ENCODE measurements at places on chromosomes 7 and 10.

- DNase-seq = no peak
These were observed 642.3 kb upstream of the SEMA3D start for GRCh38 chr7:85829176-85829575.

- DNase-seq = no peak
These were observed 137.9 kb downstream of the TCERG1L start for GRCh38 chr10:131173484-131174210.

- no peak for DNase-seq
These were observed 39.9 kb downstream of the CHN2 start for GRCh38 chr7:29234438-29234837.

- DNase-seq = peak; percentile 97
These were observed at the start of gene DDX21 for GRCh38 chr10:68955832-68956532. Gene DDX21 (plus strand): TSS chr10:68956170. CDS start chr10:68956226, 56 bp downstream.

GRCh38 chr7:17934612-17935240 lies 5.6 kb downstream of the SNX13 start:
- DNase-seq = no peak

- DNase-seq = no peak
These were observed 59.6 kb upstream of the UBE3C start for GRCh38 chr7:157079116-157079515.

All from mesenchymal stem cell (in vitro differentiated cells and primary cell).